Smooth muscle cell of the umbilical artery (primary cell): ENCODE measurements at places on chromosomes 6 and 20. TPM values are rescaled to one million over a fixed set of nuclear protein-coding genes. Genes with fewer than 3 reads are reported as not detected.

ADTRP gene
- total RNA-seq = 0.59 and 4.9 TPM in 2 replicates

NMBR gene
- total RNA-seq = not detected in 2 replicates

SRSF12 gene
- total RNA-seq = under 0.01 and 0.14 TPM in 2 replicates

LY6G5B gene
- total RNA-seq = 2.9 and 3.0 TPM in 2 replicates

HSD17B8 gene
- total RNA-seq = 1.8 and 4.5 TPM in 2 replicates

ARHGAP18 gene
- 11.9 and 56.8 TPM in 2 replicates for total RNA-seq
